ENCODE measurements at places on chromosomes 11 and 22. TPM values are rescaled to one million over a fixed set of nuclear protein-coding genes. Genes with fewer than 3 reads are reported as not detected.

GRCh38 chr22:44595841-44596341 lies 97.9 kb upstream of the RTL6 start:
- no peak for DNase-seq

Gene FOLR3
- not detected for total RNA-seq

DNA sequence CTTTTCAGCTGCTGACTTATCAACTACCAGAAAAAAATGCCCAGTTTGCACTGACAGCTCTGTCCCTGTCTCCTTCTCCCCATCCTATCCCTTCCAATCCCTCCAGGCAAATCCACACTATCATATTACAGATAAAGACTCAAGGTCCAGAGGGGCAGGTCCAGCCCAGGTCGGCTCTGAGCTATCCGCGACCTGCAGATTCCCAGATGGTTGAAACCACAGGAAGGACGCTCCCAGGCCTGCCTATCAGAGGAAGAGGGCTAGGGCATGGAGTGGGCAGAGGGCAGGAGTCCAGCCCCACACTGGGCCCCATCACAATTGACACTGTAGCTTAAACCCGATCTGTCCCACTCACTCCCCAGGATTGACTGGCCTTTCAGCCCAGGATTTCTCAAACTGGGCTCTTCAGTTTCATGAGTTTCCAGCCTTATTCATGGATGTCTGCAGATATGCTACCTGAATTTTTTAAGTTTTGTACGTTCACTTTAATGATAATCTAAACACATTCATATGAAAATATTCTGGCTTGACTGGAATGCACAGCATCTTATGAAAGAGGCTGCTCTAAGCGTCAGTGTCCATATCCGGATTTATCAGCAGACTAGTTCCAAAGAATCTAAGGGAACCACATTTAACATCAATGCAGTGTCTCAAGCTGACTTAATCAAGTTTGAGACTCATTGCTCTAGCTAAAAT lies 16.4 kb upstream of the FCHSD2 start:
- DNase-seq = no peak

Gene KRTAP5-1
- not detected for total RNA-seq

GRCh38 chr11:83764643-83765042 lies 478.5 kb upstream of the CCDC90B start:
- DNase-seq = no peak

DNA sequence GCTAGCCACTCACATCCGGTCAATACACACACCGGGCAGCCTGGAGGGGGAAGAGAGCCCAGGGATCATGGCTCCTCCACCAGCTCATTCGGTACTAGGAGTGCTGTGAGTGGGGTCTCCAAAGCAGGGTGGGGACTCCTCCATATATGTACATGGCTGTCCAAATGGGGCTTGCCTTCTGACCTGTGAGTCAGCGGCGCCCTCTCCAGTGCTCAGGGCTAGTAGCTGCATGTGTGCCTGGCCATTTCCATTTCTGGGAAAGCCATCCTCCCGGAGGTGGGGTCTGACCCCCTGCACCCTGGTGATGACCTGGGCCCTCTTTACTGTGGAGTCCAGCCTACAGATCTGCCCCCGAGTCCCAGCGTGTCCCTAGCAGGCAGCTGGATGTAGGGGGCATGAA lies 181.9 kb downstream of the CEP164 start:
- no peak for DNase-seq

DNA sequence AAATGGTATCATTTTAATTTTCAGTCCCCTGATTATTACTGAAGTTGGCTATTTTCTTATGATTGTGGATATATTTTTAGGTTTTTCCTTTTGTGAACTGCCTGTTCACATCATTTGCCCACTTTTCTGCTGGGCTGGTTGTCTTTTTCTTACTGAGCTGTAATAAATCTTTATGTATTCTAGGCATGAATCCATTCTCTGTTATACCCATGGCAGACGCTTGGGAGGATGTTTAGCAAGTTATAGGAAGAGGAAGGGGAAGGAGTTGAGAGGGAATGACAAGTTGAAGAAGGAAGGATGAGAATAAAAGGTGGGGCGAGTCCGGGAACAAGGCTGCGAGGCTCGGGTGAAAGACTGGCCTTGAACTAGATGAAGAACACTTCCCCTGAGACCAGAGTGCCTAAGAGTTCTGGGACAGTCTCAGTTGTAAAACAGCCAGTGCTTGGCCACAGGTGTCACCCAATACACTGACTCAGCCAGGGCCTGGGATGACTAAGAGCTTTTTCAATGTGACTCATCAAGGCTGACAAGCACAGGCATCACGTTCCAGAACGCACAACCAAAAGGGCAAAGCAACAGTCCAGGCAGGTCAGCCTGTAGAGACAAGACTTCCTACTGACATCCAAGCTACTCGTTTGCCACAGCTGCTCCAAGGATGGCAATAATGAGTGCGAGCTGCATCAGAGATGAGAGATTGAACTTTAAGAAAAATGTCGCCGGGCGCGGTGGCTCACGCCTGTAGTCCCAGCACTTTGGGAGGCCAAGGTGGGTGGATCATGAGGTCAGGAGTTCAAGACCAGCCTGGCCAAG lies 35.2 kb downstream of the LRFN4 start:
- DNase-seq = no peak

Measured in uterus (tissue), 4 donors.